ENCODE measurements at places on chromosomes 16 and 17.

DNA sequence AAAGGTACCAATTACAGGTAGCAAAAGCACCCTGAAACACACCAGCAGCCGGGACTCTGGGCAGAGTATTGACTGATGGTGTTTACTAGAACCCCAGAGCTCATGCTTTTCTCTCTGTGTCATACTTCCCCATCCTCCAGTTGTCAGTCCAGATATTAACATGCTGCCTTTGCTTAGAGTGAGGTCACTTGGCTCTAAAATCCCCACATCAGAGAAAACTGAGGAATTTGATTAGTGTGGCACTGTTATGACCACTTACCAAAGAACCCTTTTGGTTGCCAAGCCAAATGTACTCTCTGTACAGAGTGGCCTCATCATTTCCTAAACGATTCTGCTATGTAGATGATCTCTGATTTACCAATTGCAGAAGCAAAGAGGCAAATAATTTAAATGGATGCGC, 80.4 kb downstream of the ABCC12 start:
- DNase-seq, result peak; percentile 48

DNA sequence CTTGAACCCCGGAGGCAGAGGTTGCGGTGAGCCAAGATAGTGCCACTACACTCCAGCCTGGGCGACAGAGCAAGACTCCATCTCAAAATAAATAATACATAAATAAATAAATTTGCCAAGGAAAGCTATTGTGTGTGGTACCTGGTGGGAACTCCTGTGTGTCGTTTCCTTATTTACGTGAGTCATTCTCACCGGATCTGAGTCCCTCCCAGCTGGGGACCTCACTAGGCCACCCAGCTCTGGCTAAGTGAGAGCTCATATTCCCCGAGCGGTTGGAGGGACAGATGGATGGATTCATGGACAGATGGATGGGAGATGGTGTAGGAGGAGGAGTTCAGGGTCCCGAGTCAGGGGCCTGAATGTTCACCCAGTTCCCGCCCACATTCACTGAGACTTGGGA, 22.9 kb upstream of the C1QL1 start:
- DNase-seq, result no peak

- DNase-seq, result no peak
These were observed 154.1 kb upstream of the SOX9 start for GRCh38 chr17:71966459-71967313.

DNA sequence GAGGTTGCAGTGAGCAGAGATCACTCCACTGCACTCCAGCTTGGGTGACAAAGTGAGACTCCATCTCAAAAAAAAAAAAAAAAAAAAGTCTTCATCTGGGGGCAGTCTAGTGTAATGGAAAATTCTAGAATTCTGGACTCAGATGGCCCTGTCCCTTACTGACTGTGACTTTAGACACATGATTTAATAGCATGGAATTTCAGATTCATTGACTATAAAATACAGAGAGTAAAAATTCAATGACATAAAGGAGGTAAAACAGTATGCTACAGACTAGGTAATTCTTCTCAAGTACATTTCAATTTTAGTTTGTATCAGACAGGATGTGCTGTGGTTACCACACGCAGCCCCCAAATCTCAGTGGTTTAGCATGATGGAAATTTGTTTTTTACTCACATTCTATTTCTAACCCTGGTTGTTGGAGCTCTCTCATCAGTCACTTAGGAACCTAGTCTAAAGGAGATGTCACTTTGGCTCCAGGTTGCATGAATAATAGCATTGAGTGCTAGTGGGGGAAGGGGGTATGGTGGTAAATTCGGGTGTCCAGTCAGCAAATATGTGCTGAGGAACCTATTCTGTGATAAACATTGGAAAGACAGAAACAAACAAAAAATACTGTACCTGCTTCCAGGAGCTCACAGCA, 444.0 kb downstream of the XYLT1 start:
- no peak for DNase-seq

- DNase-seq, result no peak
These were observed 49.8 kb downstream of the CREBBP start for GRCh38 chr16:3830625-3831254.

DNA sequence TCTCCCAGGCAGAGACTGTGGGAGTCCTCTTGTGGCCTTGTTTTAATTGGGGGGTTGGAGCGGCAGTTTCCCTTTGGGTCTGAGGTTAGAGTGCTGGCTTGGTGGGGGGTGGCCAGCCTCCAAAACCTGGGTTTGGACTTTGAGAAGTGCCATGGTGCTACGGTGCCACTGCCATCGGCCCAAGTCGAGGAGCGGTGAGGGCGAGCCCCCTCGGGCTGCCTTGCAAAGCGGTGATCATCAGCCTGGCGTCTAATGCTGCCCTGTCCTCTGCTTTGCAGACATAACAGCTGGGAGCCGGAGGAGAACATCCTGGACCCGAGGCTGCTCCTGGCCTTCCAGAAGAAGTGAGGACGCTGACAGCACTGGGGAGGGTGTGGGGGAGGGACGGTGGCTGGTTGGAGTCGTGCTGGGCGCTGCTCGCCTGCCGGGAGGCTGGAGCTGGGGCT, 1.2 kb downstream of the CBX2 start:
- no peak for DNase-seq

DNA sequence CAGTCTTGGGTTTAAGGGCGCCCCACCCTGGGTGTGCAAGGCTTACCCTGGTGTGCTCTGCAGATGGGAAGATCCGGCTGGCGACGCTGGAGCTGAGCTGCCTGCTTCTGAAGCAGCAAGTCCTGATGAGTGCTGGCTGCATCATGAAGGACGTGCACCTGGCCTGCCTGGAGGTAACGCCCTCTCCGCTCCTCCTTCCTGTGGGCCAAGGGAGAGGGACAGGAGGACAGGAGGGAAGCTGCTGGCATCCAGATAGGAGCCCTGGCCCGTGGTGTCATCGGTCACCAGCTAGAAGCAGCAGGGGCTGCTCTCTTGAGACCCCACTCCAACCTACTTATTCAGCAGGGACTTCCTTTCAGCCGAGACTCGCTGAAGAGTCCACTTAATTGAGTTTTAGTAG, 97.8 kb downstream of the CLEC16A start:
- no peak for DNase-seq

DNA sequence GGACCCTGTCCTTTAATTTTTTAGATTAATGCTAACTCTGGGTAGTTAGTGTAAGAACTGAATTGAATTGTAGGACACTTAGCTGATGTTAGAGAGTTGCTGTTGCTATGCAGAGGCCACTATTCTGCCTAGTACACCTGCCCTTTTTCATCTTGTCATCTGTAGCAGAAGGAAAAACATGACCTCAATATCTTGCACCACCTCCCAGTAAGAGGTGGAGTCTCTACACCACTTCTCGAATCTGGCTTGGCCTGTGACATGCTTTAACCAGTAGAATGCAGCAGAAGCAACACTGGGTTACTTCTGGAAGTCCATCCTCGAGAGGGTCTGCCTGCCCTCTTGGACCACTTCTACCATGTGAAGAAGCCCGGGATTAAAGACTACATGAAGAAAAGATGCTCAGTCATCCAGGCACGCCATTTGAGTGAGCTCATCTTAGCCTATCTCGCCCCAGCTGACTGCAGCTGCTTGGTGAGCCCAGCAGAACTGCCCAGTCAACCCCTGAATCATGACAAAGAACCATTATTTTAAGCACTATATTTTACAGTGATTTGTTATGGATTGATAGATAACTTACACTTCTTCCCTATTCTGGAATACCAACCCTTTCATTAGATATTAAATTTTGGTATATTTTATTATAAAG, 153.5 kb downstream of the MYO1D start:
- DNase-seq, result no peak

DNA sequence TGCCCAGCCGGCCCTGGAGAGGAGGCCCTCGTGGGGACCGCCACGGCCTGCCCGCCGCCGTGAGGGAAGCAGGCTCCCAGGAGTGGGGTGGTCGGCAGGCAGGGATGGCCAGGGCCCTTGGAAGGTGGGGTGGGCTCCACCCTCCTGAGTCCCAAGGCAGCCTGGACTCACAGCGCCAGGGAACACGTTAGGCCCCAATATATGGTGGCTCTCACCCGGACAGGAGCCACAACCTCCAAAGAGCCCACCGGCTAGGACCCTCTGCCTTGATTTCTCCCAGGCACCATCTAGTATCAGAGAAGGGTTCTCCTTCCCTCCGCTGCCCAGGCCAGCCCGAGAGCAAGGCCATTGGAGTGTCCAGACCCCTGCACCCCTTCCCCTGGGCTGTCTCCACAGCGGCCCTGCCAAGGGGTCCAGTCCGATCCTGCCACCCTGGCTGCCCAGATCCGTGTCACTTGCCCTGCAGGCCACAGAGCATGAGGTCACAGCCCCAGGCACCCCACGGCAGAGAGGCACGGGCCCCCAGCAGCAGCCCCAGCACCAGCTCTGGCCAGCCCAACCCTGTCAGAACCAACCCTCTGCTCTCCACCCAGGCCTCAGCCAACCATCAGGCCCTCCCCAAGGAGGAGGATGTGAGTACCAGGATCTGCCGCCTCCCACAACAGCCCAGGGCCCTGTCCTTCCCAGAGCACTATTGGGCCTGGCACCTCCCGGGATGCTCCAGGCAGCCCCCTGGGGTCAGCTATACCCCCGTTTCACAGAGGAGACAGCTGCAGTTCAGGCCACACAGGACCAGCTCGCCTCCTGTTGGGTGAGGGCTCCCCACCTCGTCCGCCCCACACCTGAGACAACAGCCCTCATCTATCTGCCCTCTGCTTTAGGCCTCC, 1.1 kb upstream of the AXIN1 start:
- DNase-seq, result no peak

DNA sequence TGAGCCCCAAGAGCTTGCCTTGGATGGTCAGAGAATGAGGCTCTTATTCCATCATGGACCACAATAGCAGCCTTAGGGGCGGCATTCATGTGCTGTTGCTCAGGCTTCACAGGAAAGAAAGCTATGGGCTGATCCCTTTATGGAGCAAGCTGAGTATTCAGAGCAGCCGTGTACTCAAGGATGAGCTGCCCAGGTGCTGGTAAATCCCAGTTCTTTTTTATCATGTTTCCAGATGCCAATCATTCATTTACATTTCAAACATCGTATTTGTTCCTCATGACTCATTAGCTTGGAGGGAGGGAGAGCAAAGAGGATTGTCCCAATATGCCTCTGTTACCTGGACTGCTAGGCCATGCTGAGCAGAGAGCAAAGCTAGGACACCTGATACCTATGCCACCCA, 475.7 kb downstream of the SHISA9 start:
- DNase-seq, result no peak

DNA sequence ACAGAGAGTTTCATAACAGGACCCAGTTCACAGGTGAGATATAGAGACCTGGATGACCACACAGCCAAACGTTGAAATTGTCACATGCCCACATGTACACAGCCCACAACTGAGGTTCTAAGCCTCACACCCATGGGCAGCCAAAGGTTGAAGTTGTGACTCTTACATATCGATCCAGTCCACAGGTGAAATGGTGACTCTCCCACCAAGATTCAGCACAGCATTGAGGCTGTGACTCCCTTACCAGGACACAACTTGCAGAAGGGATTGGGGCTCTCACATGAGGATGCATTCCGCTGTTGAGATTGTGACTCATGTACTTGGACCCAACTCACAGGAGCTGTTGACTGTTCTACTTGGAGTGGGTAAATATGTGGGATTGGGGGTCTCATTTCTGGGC, 1836.4 kb downstream of the TP53TG3F start:
- DNase-seq, result no peak

DNA sequence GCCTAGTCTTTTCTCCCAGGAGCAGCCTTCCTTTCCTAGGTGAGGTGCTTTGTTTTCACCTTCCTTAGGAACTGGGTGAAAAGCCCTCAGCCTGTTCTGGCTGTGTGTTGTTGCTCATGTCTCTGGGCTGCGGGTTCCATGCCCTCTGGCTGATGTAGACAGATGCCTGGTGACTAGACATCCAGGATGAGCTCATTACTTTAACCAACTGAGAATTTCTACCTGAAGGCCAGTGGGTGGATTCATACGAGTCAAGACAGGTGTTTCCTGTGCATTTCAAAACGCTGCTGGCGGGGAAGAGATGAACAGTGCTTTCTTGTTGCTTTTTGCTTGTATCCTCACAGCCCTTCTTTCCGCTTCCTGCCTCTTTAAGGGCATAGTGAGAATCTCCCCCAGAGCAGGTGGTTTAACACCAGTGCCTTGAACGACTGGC, 22.3 kb downstream of the SAP30BP start:
- DNase-seq, result no peak

DNA sequence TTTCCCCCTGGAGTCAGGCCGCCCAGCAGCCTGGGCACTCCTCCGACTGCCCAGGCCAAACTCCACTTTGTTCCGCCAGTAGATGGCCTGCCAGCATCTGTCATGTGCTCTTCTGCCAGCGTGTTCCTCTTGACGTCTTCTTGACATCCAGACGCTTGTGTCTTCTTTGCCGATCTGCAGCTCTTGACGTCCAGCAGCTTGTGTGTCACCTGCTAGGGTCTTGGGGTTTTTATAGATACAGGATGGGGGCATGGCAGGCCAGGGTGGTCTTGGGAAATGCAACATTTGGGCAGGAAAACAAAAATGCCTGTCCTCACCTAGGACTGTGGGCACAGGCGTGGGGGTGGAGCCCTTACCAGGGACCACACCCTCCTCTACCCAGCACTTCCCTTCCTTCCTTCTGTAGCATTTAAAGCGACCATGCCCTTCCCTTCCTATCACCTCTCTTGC, 88.7 kb downstream of the BMERB1 start:
- no peak for DNase-seq

DNA sequence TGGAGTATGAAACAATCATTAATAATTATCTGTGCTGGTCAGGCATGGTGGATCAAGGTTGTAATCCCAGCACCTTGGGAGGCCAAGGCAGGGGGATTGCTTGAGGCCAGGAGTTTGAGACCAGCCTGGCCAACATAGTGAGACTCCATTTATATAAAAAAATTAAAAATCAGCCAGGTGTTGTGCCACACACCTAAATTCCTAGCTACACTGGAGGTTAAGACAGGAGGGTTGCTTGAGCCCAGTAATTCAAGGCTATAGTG, 28.9 kb upstream of the PRKCA start:
- DNase-seq, result no peak

DNA sequence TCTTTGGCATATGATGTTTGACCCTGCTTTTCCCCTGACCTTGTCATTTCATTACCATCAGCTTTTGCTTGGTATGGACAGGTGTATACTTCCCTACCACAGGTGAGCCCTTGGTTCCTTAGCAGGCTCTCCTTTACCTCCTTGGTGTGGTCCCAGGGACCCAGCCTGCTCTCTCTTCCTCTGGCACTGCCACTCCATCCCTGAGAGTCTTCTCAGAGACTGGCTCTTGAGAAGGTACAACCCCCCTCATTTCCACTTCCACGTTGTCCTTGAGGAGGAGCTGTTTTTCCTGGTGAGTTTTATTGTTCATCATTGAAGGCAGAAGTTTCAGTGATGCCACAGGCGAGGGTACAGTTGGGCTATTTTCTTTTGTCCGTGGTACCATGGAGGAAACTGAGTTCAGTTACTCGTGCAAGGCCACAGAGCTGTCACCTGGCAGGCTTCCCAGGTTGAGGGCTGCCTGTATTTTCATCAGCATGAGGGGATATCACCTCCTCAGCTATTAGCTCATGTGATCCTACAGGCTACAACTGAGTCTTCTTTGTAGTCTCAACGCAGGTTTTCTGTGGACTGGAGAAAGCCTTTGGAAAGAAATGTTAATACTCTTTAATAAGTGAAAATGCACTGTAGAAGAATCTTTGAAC, 52.3 kb downstream of the MSI2 start:
- DNase-seq, result no peak

Measured in astrocyte of the cerebellum (primary cell).